Heart left ventricle (tissue), 16 donors: ENCODE measurements at places on chromosomes 12 and 14. TPM values are rescaled to one million over a fixed set of nuclear protein-coding genes. Genes with fewer than 3 reads are reported as not detected.

DNA sequence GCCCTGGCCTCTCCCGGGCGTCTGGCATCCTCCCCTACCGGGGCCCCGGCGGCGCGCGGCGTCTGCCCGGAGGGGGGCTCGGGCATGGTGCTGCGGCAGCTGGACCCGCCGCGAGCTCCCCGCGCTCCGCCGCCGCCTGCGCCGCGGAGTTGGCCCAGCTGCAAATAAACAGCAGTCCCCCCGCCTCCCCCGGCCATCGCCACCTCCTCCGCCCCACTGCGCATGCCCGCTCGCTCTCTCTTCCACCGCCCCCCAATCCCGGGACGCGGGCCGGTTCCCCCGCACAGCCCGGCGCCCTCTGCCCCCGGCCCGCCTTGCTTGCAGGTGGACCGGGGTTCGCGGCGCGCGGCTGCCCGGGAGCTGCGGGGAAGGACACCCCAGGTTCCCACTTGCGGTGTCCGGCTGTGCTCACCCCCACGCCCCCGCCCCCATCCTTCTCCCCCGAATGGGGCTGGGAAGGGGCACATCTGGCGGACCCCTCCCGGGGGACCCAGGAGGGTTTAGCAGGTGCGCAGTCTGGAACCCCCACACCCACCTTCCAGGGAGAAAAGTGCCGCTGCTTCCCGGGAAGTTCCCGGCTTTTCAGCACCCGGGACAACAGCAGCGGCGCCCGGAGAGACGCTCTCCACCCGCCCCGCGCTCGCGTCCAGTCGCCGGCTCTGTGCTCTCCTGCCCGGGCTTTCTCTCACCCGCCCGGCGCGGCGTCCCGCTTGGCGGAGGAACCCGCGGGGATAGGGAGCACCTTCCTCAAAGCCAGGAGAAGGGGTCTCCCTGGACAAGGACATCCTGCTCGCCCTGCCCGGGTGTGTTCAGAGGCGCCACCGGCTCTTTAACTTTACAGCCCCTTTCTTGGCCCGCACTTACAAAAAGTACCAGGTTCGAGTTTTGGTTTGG is at the start of gene TMTC1:
TMTC1 (minus strand) TSS at position 170 of the 894 bp plus-strand sequence. CDS start 191 bp downstream, outside the sequence.
- DNase-seq: peak; percentile 84

- DNase-seq: no peak
Measured at GRCh38 chr14:24133735-24134134, 2.3 kb upstream of the PSME1 start.

GRCh38 chr12:117686911-117687377 is 281.8 kb downstream of the KSR2 start:
- DNase-seq: no peak

DNA sequence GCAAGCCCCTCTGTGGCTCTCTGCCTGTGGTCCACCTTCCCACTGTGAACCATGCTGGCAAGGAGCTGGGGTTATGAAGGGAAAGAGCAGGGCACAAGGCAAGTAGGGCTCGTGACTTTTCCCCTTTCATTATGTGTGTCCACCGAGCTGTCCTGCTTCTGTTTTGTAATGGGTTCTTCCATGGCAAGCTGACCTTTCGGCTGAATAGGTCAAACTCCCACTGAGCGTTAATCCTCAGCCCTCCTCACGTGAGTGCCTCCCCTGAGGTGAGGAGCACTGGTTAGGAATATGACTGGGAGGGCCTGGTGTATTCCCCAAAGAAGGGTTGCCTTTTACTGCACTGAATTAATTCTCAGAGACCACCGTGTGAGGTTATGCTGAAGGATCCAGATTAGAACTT is 424.3 kb downstream of the NPAS3 start:
- no peak for DNase-seq

DNA sequence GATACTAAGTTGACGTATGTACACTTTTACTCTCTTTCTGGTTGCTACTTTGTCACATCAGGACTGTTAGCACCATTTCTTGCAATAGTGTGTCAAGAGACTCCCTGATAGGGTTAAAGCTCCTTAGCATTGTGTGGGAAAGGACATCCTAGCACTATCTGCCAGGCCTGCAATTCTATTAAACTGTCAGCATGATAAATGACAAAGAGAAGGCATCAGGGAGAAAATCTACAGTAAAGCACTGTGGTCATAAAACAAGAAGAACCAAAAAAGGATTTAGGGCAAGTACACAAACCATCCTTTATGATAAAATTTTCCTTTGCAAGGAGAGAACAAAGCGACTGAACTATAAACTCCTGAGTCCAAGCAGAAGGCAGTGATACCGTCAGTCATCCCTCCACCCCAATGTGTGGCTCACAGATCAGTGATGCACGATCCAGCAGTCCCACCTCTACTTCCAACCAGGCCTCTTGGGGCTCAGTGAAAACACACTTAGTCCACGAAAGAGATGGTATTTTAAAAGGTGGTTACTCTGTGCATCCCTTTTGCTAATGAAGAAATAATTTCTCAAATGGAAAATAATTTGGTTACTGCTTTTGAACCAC is 31.4 kb upstream of the SLC35F4 start:
- DNase-seq: no peak

ERH gene
- 134 TPM for total RNA-seq

DNA sequence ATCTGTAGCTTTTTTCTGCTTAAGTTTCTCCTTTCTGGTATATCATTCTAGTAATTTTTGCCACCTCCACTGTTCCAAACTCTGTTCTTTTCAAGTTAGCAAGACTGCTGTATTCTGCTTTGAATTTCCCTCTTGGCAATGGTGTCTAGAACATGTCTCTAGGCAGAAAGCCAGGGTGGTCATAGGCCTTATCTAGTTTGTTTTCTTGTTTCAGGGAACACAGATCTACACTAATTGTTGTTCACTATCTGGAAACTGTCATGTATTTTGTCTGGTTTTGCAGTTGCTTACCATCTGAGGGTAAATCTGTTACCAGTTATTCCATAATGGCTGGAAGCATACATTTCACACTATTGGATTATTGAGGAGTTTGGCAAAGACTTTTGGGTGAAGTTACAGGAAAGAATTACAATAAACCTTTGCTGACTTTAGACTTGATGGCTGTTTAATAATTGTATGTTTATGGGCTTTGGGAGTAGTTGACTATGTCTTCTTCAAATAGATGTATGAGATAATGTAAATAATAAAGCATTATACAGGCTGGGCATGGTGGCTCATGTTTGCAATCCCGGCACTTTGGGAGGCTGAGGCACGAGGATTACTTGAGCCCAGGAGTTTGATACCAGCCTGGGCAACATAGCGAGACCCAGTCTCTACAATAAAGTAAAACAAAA is 41.4 kb downstream of the FUT8 start:
- DNase-seq: no peak

DNA sequence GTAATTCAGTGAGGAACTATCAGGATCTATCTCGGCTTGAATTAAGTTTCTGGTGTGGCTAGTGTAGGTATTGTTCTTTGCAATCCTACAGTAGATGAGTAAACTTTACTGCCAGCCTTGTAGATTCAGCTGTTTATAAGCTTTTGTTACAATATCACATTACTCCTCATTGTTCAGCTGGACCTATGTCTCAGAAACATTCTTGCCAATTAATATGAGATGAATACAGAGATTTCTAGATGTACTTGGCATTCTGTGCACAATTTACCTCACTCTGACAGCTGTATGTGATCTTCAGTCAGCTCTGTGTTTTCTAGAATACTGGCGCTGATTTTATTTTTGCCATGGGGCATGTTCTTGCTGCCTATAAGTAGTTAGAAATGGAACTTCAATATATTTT is 55.7 kb downstream of the METTL25 start:
- DNase-seq: no peak

- DNase-seq: no peak
Measured at GRCh38 chr12:130488358-130488710, 150.6 kb downstream of the PIWIL1 start.

PSMC1 gene
- 115 TPM for total RNA-seq

ALDH1L2 gene
- total RNA-seq: 2.0 TPM

GRCh38 chr12:120710031-120710804 is at the start of gene UNC119B:
UNC119B (plus strand) TSS chr12:120710458; CDS start chr12:120710475, 17 bp downstream.
- DNase-seq: peak; percentile 71

DNA sequence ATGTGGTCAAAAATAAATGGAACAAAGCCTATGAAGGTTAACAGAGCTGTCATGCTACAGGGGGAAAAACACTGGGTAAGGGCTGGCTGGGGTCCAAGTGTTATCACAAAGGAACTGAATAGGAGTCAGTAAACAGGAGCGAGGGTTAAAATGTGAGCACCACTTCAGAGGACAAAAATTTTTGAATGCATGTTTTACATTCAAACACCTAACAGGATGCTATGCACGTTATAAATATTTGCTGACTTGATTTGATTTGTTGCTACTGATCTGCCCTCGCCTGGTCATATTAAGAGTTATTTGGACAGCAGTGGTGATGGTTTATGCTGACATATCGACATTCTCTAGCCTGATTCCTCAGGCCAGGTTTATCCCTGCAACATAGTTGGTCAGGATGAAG is 7.4 kb upstream of the KTN1 start:
- no peak for DNase-seq

HNF1A gene
- not detected for total RNA-seq

ARL1 gene
- 115 TPM for total RNA-seq

L3HYPDH gene
- 14.1 TPM for total RNA-seq

DNA sequence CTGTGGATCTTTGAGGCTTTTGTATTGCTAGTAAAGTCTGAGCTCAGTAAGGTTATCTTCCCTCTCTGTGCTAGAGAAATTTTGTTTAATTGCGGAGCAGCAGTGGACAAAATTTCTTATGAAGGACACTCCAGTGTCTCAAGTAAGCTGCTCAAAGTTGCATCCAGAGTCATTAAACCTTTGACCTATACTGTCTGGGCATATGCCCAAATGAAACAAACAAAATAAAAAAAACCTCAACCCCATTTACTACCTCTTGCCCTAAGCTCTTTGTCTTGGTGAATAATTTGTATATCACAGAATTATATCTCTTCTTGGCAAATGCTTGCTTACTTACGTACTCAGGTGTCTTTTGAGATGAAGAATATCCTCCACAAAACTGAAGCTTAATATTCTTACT is 465.2 kb downstream of the SOX5 start:
- no peak for DNase-seq

DNA sequence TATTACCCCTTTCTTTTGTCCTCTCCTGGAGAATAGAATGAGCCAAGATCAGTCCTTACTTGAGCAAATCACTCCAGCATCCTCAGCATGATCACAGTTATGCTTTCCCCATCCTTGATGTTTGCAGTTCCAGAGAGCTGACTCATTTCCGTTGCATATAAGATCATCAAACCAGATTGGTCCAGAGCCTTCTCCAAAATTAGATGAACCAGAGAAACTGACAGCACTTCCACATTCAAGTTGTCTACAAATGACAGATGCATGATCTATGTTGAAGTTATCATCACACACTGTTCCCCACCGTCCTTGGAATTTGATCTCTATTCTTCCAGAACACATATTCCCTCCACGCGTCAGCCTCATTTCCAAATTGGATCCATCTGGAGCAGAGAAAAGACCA is 4.8 kb downstream of the CD163 start:
- DNase-seq: no peak

DNA sequence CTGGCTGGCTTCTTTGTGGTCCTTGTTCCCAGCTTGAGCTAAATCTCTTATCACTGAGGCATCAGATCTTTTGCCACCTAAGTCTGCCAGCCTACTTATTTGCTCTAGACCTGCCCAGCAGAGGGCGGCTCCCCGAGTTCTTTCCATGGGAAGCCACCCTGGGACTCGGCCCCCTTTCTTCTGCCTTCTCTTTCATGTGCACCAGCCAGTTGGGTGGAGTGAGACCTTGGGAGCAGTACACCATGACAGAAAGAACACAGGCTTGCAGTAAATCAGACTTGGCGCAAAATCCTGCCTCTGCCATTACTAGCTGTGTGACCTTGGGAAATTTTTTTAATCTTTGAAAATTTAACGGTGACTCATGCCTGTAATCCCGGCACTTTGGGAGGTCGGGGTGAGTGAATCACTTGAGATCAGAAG is 7.4 kb downstream of the SMAGP start:
- no peak for DNase-seq

GALNT9 gene
- total RNA-seq: not detected

GRCh38 chr12:29879606-29880308 is 96.0 kb upstream of the TMTC1 start:
- no peak for DNase-seq

NOP9 gene
- 22.1 TPM for total RNA-seq
